ENCODE measurements at places on chromosomes 2 and 18.
A peak's percentile ranks its signal among the peaks of the same experiment; 100 is the strongest.

DNA sequence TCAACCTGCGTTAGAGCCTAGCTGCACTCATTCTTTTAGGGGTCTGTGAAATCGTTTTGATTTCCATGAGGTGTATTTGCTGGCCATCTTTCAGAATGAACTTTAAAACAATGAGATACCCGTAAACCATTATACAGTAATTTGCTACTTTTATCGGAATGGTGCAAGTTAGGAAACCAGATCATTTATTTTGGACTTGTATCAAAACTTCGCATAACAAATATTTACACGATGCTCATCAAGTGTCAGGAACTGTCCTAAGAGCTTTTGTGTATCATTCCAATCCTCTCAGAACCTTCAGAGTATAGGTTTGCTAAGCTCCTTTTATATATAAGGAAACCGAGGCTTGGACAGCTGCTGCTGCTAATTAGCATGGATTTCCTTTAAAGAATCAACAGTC is 22.4 kb upstream of the SLC1A4 start:
- no peak for DNase-seq

- no peak for DNase-seq
Measured at GRCh38 chr18:24397131-24397693, 412 bp downstream of the OSBPL1A start.

DNA sequence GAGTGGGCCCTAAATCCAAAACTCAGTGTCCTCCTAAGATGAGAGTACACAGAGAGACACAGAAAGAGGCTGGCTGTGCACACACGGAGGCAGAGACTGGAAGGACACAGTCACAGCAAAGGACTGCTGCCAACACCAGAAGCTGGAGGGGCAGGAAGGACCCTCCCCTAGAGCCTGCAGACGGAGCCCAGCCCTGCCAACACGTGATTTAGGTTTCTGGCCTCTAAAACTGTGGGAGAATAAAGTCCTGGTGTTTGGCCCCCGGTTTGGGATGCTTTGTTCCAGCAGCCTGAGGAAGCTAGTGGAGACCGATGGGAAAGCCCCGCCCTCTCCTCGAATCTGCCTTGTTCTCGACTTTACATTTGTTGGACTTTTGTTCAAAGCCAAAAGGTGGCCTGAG is 10.6 kb downstream of the CNDP1 start:
- no peak for DNase-seq

- no peak for DNase-seq
Measured at GRCh38 chr2:55176094-55176415, 56.0 kb downstream of the CLHC1 start.

GRCh38 chr2:232211743-232212686 is 166.5 kb upstream of the ALPP start:
- no peak for DNase-seq

DNA sequence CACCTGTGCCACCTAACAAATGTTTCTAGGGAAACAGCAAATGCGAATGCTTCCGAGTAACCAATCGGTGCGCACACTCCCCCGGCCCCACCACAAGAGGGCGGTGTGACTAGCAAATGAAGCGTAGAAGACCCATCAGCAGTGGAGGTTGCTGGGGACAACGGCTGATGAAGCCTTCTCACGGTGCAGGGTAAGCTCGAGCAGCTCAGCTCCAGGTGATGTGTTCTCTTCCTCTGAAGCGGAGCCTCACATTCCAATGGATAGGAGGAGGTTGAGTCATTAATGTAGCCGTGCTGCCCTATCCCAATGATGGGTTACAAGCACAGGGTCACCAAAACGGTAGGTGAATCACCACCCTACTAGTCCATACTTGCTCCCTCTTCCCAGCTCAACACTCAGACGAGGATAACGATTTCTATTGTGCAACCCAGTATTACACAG is 127.6 kb upstream of the TWIST2 start:
- peak; percentile 8 for DNase-seq

- no peak for DNase-seq
Measured at GRCh38 chr2:109395494-109396201, 218.1 kb downstream of the SEPTIN10 start.

- DNase-seq = no peak
Measured at GRCh38 chr2:26352892-26353291, 6.3 kb upstream of the ADGRF3 start.

GRCh38 chr18:63158676-63159291 is 160.8 kb downstream of the BCL2 start:
- DNase-seq = no peak
